ENCODE measurements at places on chromosomes 3 and 15.

GRCh38 chr15:75945953-75946352, 42.3 kb downstream of the FBXO22 start:
- no peak for DNase-seq

GRCh38 chr3:14467814-14468620, 65.6 kb downstream of the SLC6A6 start:
- DNase-seq, result peak; percentile 82

DNA sequence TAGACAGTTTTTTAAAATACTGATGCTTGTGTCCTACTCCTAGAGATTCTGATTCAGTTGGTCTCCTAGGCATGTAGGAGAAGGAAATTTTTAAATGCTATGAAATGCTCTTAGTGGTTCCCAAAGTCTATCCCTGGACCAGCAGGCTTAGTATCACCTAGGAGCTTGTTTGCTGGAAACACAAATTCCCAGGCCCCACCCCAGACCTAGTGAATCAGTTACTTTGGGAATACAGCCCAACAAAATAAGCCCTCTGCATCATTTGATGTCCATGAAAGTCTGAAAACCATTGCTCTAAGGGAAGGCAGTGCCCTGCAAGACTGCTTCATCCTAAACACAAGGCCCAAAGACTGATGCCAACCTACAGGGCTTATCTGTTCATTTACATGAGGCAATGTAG, 36.3 kb downstream of the CCNL1 start:
- no peak for DNase-seq

GRCh38 chr15:40452296-40453090, 11.7 kb downstream of the BAHD1 start:
- DNase-seq, result no peak

GRCh38 chr15:80596521-80596976, 98.6 kb upstream of the ABHD17C start:
- DNase-seq, result no peak

DNA sequence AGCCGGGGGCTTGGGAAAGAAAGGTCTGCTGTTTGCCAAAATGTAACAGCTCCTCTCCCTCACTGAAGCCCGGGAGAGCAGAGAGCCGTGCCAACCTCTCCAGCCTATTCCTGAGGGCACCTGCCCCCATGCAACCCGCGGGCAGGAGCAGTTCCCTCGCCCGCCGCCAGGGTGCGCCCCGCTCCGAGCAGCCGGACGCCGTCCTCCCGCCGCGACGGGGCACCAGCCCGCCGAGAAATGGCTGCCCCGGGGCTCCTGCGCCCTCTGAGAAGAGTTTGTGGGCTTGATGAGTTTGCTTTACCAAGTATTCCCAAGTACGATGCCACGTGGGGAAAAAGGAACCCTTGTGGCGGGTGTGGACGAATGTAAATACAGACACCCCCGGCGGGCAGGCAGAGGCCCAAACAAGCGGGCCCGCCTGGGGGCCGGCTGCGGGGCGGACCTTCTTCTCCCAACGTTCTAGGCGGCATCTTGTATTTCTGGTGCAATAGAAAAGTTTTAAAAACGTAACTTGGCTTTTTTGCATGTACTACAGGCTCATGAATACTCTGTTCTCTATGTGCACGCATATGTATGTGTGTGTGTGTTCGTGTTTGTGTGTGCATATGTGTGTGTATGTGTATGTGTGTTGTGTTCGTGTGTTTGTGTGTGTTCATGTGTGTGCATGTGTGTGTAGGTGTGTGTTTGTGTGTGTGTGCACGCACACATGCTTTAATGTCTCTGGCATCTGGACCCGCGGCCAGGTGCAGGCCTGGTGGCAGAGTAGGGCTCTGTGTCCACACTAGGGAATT, 162.9 kb downstream of the CHSY1 start:
- peak; percentile 94 for DNase-seq

- DNase-seq, result no peak
Measured at GRCh38 chr3:155211266-155211665, 82.2 kb downstream of the STRIT1 start.

GRCh38 chr3:64222501-64223111, 2.7 kb downstream of the PRICKLE2 start:
- no peak for DNase-seq

GRCh38 chr15:75036212-75036616, 12.8 kb downstream of the PPCDC start:
- no peak for DNase-seq

DNA sequence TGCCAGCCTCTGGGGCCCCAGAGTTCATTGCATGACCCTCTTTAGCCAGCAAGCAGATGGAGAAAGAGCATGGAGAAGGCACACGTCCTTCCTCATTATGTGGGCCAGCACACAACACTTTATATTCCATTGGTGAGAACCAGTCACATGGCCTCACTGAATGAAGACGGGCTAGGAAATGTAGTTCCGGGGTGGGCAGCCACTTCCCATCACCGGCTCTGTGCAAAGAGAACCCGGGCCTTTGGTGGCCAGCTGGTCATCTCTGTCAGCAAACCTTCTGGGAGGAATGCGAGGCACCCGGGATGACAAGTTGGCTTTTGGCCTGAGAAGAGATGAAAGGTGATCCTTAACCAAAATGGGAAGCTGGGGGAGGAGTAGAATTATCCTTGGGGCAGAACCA, 90.2 kb upstream of the VGLL4 start:
- DNase-seq, result no peak

GRCh38 chr3:133574260-133574881, 885 bp downstream of the CDV3 start:
- peak; percentile 83 for DNase-seq

- no peak for DNase-seq
Measured at GRCh38 chr3:10845839-10846656, 30.0 kb downstream of the SLC6A11 start.

GRCh38 chr3:152280539-152280938, 11.8 kb downstream of the MBNL1 start:
- no peak for DNase-seq

DNA sequence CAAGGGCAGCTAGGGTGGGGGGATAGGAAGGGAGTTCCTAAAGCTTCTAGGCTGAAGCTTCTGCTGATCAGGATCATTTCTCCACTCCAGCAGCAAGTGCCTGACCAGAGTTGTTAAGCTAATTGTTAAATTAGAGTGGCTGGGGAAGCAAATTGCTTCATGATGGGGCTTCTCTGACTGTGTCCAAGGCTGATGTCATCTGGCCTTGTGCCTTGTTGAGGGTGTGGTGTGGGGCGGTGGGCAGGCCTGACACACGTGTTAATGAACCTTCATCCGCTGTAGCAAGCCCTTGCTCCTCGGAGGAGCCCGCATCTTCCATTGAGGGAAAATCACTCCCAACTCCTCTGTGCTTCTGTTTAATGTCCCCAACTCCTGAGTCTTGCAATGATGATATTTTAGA, 84.3 kb upstream of the ROPN1 start:
- no peak for DNase-seq

DNA sequence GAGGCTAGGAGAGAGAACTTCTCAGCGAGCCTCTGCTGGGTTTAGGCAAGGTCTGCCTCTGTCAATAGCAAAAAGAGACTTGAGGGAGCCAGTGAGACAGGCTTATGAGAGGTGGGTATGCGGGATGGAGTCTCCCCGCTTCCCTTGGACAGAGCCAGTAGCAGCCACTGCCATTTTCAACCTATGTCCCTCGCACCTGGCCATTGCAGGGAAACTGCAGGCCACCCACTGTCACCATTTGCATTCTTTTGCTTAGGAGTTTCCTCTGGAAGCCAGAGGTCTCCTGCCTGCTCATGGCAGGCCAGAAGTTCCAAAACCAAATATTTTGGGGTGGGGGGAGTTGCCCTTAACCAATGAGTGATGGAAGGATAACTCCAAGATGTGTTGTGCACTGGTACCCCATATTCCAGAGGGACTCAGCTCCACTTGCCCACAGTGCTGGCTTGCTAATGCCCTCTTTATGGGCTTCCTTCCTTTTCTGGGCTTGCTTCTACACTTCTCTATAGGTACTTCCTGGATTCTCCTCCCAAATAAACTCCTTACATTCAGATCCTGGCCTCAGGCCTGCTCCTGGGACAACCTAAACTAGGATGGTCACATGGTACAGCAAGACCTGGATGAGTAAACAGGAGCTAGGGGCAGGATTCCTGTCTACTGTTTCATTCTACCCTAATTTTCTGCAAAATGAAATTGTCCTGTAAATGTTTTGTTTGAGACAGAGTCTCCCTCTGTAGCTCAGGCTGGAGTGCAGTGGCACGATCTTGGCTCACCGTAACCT, 108.9 kb upstream of the PROK2 start:
- no peak for DNase-seq

DNA sequence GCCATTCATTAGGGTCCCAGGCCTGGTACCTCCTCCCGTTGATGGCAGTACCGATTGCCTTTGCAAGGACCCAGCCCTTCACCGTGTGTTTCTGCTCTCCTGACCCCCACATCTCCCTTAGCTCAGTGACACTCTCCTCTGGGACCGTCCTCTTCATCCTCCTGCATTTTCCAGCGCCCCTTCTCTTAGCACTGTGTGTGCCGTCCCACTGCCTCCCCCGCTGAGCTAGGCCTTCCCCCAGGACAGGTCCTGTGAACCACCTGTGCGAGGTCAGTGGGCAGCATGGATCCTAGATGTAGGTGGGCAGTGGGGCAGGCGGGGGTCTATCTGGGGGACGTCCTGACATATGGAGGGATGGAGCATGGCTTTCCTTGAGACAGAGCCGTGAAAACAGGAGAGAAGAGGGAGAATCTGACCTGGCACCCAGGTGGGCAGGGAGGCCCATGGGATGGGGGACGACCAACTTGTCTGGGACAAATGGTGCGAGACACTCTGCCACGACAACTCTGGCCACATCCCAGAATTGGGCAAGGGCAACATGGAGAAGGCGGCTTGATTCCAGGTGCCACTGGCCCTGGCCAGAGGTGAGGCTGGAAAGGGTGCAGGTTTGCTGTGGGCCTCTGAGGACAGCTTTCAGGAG, 87.7 kb upstream of the ALDH1L1 start:
- DNase-seq, result no peak

GRCh38 chr3:65732051-65732935, 306.4 kb downstream of the MAGI1 start:
- DNase-seq, result peak; percentile 85

GRCh38 chr3:197912741-197913476, 37.1 kb upstream of the RPL35A start:
- no peak for DNase-seq

DNA sequence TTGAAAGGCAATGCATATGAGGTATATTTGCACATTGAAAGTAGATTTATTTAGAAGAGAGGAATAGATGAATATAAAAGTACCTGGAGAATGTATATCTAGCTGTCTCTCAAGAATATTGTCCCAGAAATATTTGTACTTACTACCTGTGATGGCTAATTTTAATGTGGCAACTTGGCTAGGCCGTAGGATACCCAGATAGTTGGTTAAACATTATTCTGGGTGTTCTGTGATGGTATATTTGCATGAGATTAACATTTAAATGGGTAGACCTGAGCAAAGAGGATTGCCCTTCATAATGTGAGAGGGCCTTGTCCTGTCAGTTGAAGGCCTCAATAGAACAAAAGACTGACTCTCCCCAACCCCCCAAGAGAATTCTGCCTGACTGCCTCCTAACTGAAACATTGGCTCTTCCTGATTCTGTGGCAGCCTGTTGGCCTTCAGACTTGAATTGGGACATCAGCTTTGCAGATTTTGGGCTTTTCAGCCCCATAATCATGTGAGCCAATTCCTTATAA, 69.4 kb upstream of the FILIP1L start:
- DNase-seq, result no peak

- peak; percentile 57 for DNase-seq
Measured at GRCh38 chr3:50971487-50971924, 296.8 kb downstream of the DOCK3 start.
